ENCODE measurements at places on chromosomes 1 and 21.

- DNase-seq: no peak
These were observed 55.6 kb downstream of the FBXO42 start for GRCh38 chr1:16296643-16297042.

- no peak for DNase-seq
These were observed 355.1 kb upstream of the CHRM3 start for GRCh38 chr1:239031310-239031709.

GRCh38 chr1:36663772-36664430 lies 181.2 kb upstream of the CSF3R start:
- no peak for DNase-seq

DNA sequence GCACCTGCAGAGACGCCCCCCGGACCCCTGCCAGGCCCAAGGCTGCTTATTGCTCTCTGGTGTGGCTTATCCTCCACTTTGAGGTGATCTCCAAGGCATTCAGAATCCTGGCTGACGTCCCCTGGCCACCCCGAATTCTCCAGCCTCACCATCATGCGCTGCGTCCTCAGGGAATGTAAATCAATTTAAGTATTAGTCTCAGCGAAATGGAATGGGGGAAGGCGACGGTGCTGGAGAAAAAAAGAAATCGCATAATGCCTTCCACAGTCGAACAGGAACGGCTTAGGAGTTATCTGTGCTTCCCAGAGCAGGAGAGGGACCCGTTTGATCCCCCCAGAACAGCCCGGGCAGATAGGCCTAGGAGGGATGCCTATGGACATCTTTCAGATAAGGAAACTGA lies 2.9 kb downstream of the EPHA8 start:
- no peak for DNase-seq

GRCh38 chr1:55138823-55139222 lies 76.3 kb downstream of the USP24 start:
- DNase-seq: no peak

DNA sequence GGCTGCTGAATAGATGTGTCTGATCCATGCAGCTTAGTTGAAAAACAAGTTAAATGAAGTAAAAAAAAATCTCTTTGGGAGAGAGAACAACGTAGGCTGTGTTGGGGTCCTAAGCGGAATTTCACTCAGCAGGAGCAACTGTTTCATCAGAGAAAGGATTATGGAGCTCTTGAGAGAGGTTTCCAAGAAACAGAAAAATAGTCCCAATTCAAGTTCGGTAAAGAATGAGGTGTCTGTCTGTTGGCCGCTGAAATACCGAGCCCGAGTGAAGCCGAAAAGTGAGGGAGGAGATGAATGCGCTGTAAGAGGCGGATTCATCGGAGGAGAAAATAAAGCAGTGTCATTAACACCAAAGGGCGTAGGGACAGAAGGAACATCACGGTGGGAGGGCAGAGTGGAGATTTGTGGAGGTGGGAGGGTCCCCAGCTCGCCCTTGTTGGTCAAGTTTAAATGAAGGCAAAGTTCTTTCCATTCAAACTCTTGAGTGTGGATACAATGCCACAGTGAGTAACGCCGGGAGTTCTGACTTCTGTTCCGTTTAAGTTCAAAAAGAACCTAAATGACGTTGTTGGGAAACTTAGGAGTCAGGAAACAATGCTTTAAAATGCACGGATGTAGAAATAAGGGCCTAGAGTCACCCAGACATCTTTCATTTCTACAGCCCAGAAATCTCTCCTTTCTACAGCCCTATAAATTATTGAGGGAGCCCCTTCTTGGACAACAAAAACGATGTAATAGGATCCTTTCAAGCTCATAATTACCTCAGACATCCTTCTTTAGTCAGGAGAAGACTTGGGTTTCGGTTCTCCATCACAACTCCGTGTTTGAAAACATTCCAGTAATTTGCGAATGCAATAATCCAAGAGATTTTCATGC lies 15.6 kb upstream of the SLC45A1 start:
- peak; percentile 69 for DNase-seq

DNA sequence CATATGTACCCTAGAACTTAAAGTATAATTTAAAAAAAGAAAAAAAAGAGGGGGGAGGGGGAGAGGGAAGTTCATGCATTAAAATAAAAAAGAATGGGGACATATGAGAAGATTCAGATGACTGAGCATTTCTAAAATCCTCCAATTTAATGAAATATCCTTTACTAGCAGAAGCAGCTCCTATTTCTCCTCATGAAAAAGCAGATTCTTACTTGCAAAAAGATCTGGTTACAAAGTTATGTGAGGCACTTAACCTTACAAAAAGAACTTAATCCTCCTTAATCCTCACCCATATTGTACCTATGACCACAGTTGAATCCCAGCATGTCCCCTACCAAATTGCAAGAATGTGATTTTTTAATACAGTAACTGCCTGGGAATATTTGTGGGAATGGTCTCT lies 298.5 kb downstream of the SRGAP2C start:
- no peak for DNase-seq

DNA sequence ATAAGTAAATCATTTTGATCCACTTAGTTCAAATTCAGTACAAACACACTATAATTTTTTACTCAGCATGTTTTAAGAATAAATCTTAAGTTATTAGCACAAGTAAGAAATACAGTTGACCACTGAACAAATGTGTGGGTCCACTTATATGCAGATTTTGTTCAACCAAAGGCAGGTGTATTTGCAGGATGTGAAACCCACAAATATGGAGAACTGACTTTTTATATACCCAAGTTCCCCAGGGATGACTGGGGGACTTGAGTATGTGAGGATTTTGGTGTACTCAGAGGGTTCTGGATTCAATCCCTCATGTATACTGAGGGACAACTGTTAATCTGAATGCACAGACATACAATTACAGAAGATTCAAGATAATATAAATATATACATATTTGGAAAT lies 25.7 kb upstream of the ERICH3 start:
- DNase-seq: no peak

DNA sequence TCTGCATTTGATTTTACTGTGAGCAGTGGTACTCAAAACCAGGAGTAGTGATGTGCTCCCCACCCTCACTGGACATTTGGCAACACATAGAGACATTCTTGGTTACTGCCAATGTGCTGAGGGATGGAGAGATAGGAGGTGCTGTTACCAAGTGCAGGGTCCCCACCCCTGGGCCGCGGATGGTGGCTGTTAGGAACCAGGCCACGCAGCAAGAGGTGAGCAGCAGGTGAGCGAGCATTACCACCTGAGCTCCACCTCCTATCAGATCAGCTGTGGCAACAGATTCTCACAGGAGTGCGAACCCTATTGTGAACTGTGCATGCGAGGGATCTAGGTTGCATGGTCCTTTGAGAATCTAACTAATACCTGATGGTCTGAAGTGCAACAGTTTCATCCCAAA lies 95.7 kb downstream of the AKT3 start:
- no peak for DNase-seq

- DNase-seq: peak; percentile 68
These were observed 17.7 kb upstream of the SNX27 start for GRCh38 chr1:151594143-151594625.

DNA sequence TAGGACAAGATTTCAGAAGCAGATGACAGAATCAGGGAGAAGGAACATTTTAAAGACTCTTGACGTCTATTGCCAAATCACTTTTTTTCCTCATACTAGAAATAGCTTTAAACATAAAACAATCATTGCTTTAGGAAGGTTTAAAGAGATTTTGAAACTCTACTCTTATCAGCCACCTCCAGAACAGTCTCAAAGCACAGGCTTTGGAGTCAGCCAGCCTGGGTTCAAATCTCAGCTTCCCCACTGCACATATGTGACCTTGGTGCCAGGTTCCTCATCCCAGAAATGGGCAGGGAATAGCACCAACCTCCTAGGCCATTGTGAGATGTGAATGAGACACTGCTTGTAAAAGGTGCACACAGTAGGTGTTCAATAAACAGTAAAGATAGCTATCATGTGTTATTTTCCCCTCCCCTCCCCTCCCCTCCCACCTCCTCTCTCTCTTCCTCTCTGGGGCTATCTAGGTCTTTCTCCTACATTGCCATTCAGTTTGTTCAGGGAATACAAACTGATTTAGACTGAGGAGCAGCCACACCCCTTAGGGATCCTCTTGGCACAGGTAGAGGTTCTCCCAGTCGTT lies 20.6 kb downstream of the SPOCD1 start:
- DNase-seq: no peak

DNA sequence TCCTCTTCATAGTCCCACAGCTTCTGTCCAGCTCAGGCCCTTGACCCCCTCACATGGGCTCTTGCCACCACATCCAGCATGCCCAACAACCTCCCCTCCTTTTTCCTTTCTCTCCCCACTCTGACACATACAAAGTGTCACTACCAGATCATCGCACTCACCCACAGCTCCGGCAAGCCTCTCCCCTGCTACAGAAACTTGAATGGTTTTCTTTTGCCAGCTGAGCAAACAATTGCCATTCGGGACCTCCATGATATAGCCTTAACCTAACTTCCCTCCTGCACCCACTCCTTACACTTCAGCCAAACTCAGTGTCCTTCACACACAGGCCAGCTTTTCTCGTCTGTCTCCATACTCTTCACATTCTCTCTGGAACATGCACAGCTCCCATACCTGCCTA lies 43.3 kb downstream of the MAB21L3 start:
- DNase-seq: no peak

- DNase-seq: no peak
These were observed 3.4 kb upstream of the PPOX start for GRCh38 chr1:161162806-161163205.

- DNase-seq: no peak
These were observed 40.6 kb downstream of the LHX4 start for GRCh38 chr1:180270530-180271271.

GRCh38 chr1:175803413-175803812 lies 60.0 kb upstream of the TNR start:
- no peak for DNase-seq

GRCh38 chr1:78318011-78318410 lies 172.8 kb upstream of the PTGFR start:
- DNase-seq: no peak

- no peak for DNase-seq
These were observed 124.8 kb downstream of the TMEM53 start for GRCh38 chr1:44549510-44549909.

GRCh38 chr1:248791010-248791409 lies 34.7 kb downstream of the SH3BP5L start:
- DNase-seq: no peak
